ENCODE measurements at places on chromosomes 3 and 15.

- no peak for DNase-seq
Measured at GRCh38 chr3:193851428-193851847, 258.4 kb downstream of the OPA1 start.

DNA sequence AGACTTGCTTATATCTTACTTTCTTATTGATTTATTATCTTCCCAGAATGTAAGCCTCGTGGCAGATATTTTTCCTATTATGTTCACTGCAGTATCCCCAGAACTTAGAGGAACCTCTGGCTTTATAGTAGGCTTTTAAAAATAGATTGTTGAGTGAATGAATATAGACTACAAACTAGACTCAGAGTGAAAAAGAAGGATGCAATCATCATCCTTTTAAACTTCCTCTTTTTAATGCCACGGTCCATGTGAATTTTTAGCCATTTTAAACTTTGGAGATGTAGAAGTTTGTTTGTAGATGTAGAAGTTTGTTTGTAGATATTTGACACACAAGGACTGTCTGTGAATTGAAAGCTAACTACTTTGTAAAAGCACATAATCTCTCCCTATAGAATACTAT lies 7.2 kb upstream of the P2RY12 start:
- DNase-seq = no peak

DNA sequence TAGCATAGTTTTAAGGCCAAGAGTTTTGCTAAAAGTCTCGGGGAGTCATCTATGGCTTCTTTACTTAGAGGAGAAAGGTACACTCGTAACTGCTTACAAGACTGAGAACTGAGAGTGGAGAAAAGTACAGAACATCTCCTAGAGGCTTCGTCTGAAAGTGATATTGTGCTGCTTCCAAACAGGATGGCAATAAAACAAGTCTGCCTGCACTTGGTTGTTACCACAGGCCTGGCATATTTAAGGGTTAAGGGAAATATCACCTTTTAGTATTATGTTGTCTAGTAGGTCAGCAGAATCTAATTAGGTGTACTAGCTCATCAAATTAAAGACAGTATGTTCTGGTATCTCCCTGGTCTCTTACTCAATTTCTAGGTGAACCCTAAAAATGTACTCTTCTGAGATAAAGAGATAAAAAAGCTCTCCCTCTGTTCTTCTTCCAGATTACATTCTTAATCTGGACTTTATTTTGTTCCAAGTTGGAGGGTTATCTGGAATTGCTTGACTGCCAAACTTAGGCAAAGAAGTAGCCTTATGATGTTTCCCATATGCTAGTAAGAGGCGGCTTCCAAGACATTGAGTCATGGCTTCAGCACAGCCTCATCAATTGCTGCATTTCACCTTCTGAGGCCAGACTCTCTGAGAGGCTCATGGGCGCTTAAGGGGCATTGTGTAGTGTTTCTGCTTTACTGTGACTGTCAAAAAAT lies 181.3 kb downstream of the LSAMP start:
- no peak for DNase-seq

GRCh38 chr15:50355980-50356379 lies 982 bp upstream of the GABPB1 start:
- no peak for DNase-seq

- no peak for DNase-seq
Measured at GRCh38 chr3:129230311-129231019, 18.9 kb upstream of the COPG1 start.

GRCh38 chr3:20123131-20123652 lies 62.8 kb downstream of the SGO1 start:
- DNase-seq = no peak

GRCh38 chr15:69090197-69090948 lies 70.1 kb upstream of the GLCE start:
- DNase-seq = no peak

- no peak for DNase-seq
Measured at GRCh38 chr15:62894322-62895085, 148.0 kb upstream of the TPM1 start.

DNA sequence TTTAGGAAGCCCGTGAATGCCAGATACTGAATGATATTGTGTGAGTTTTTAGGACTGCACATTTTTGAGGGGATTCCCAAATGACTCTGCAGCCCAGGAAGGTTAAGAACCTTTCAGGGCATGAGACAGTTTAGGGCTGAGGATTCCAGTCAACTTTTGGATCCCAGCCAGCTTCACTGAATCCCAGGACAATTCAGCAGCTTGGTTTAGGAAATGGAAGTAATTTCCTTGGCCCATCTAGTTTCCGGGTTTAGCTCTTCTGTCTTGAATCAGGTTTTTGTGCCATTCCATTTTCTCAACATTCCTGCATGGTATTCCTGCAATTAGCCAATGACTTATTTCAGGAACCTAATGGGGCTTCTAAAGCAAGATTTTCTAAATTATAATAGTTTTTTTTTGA lies 253.9 kb downstream of the LSAMP start:
- no peak for DNase-seq

DNA sequence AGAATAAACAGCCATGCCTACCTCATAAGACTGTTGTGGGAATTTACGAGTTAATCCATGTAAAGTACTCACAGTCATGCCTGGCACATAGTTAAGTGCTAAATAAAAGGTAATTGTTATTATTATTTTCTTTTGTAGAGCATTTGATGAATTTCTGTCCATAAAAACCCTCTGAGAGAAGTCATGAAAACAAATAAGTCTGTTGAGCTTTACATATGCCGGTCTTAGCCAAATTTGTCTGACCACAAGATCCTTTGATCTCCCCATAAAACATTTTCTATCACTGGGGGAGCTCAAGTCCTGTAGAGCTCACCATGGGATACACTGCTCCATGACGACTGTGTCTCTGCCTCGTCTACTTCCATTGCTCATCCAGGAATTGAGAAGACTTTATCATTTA lies 114.0 kb downstream of the MAGI1 start:
- DNase-seq = no peak
